Fibroblast of the aortic adventitia (primary cell): ENCODE measurements at places on chromosomes 1 and 21.

DNA sequence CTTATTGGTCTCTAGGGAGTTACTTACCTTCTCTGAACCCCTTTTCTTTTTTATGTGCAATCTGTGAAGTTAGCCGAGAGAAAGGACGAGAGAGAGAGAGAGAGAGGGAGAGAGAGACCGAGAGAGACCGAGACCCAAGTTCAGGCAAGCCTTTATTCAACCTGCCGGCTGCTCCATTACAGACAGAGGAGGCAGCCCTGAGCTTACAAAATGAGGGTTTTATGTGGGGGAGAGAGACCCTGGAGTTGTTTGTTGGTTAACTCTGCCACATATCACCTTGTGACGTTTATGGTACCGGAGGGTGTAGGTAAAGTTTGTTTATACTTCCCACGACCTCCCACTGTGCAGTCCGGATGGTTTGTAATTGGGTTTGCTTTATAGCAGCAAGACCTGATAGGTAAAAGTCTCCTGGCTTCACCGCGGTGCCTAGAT is 1.5 kb upstream of the MCOLN3 start:
- no peak for DNase-seq

DNA sequence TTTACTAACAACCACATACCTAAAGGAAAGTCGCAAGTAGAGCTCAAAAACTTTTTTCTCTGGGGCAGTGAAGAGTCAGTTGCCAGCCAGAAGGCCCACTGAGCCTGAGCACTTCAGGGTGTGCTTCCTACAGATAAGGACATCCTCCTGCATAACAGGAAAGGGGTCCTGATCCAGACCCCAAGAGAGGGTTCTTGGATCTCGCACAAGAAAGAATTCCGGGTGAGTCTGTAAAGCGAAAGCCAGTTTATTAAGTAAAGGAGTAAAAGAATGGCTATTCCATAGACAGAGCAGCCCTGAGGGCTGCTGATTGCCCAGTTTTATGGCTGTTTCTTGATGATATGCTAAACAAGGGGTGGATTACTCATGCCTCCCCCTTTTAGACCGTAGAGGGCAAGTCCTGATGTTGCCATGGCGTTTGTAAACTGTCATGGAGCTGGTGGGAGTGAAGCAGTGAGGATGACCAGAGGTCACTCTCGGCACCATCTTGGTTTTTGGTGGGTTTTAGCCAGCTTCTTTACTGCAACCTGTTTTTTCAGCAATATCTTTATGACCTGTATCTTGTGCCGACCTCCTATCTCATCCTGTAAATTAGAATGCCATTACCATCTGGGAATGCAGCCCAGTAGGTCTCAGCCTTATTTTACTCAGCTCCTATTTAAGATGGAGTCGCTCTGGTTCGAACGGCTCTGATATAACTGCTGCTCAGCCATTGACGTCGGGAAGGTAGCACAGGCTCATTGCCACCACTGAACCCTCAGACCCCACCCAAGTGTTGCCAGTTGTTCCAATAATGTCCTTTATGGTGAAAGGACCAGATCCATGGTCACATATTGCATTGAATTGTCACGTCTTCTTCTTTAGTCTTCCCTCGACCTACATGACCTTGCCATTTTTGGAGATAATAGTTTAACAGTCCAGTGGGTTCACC is 96.6 kb upstream of the ERRFI1 start:
- no peak for DNase-seq

- no peak for DNase-seq
Observed at GRCh38 chr1:182783068-182783467, 6.5 kb upstream of the NPL start.

DNA sequence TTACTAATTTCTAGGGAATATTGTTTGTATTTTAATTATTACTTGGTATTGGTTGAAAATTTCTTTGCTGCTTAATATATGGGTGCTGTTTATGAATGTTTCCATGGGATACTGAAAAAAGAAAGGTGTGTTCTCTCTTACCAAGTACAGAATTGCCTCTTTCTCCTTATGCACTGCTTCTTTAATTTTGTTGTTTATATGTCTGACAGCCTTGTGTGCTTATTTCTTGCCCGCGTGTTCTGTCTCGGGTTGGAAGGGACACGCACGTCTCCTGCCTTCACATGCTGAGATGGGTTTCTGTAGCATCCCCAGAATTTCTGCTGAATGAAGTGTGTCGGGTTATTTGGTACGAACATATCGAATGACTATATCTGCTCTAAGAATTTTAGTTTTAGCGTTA is 51.1 kb downstream of the AGPAT3 start:
- no peak for DNase-seq

- peak; percentile 85 for DNase-seq
Observed at GRCh38 chr1:37556712-37557196, at the start of gene DNALI1. TSS of gene DNALI1 (plus strand) at chr1:37556940. CDS start at chr1:37556995, 55 bp downstream.

- DNase-seq = no peak
Observed at GRCh38 chr1:183306317-183307042, 111.7 kb downstream of the NMNAT2 start.

- DNase-seq = no peak
Observed at GRCh38 chr1:185574139-185574875, 159.9 kb upstream of the HMCN1 start.

DNA sequence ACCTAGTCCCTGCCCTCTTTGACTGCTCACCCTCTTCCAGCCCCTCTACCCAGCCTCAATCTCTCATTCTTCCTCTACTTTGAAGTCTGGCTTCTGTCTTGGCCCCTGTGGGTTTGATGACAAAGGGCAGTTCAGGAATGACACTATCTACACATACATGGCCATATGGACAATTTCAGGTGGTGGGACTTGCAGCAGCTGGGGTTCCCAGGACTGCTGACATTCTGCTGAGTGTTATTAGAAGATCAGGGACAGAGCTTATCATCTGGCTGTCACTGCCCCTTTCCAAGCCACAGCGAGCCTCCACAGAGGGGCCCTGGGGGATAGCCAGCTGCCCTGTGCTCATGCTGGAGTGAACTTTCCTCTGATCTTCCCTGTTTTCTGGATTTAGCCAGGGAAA is 97.4 kb upstream of the IPO9 start:
- no peak for DNase-seq

DNA sequence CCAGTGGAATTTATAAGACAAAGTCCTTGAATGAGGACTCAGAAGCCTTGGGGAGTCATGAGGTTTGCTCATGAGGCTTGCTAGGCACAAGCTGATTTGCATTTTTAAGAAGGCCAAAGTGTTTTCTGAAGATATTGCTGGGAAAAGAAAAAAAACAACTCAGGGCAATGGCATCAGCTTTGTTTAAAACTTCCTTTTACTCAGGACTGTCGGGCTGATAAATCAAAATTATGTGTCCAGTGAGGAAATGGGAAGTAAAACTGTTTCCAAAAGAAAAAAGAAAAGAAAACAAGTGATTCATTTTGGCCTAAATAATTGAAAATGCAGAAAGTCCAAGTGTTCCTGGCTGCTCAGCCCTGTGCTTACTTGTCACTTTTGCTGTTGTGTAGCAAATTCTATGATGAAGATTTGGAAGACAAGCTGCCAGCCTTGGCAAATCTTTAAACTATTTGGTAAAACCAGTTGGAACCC is 282.4 kb downstream of the HLX start:
- DNase-seq = peak; percentile 46

GRCh38 chr21:33569991-33570390 is 18.5 kb downstream of the DONSON start:
- no peak for DNase-seq

DNA sequence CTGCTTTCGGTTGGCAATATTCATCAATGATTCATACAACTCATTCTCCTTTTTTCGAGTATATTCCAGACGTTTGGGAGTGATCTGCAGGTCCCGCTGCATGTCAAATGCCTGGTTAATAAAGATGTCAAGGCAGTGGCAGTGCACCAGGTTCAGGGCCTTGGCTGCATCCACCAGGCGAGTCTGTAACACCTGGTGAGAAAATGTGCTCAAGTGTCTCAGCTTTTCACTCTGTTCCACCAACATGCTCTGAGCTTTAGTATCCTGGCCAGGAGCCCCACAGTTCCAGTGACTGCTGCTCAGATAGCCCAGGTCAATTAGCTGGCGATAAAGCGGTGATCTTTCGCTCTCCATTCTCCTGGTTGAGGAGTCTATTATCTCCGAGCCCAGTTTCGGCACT is 42.3 kb downstream of the DSTYK start:
- no peak for DNase-seq

DNA sequence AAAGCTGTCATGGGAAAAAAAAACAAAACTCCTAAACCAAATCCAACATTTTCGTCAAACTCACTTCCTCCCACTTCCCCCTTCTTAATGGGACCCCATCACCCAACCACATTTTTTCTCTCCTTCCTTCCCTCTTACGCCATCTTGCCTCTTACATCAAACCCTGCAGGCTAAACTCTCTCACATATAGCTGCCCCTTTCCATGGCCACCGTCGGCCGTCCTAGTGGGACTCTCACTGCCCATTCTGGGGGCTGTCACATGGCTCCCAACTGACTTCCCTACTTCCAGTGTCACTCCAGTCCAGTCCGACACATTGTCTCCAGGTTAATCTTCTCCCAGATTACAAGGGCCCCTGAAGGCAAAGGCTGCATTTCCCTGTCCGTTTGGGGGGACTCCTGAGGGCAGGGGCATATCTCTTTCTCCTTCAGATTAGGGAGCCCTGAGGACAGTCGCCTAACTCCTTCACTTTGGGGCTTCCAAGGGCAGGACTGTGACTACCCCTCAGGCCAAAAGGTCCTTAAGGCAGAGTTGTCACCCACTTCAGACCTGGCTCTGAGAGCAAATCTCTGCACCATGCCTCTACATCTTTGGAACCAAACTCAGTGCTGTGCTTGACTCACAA is 658 bp downstream of the UBXN11 start:
- no peak for DNase-seq

- peak; percentile 86 for DNase-seq
Observed at GRCh38 chr1:161382214-161383019, 14.7 kb upstream of the CFAP126 start.

DNA sequence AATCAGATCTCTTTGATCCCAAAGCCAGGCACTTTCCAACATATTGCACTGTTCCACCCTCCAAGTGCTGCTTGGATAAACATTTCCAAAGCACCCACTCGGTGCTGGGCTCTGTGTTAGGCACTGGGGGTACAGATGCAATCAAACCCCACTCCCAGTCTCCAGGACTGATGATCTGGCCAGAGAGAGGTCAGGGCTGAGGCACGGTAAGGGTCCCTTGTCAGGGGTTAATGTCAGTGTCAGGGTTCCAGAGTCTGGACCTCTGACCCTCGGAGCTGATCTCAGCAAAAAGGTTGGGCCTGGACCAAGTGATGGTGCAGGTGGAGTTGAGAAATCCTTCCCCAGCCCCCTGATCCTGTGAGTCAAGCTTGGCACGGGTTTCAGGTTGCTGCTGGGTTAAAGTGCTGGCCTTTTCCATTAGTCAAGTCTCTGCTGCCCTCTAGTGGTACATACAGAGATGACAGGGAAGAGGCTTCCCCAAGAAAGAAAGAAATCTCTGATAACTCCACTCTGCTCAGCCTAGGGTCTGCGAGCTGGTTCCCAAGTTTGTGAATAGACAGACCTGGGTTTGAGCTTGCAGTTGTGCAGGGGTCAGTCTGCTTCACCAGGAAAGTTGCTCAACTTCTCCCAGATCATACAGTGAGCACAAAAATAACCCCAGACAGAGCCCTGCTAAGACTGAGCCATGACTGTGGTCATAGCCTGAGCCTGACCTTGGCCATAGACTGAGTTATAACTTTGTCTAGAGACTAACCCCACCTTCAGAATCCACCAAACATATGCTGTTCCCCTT is 74.6 kb downstream of the DMRTA2 start:
- peak; percentile 81 for DNase-seq

- peak; percentile 12 for DNase-seq
Observed at GRCh38 chr1:205066141-205066818, 18.0 kb downstream of the TMEM81 start.

GRCh38 chr1:25809929-25810328 is 9.8 kb upstream of the MTFR1L start:
- DNase-seq = no peak

GRCh38 chr21:27391990-27392389 is 425.1 kb upstream of the ADAMTS5 start:
- no peak for DNase-seq

- DNase-seq = no peak
Observed at GRCh38 chr1:1846386-1846918, 44.4 kb downstream of the GNB1 start.

DNA sequence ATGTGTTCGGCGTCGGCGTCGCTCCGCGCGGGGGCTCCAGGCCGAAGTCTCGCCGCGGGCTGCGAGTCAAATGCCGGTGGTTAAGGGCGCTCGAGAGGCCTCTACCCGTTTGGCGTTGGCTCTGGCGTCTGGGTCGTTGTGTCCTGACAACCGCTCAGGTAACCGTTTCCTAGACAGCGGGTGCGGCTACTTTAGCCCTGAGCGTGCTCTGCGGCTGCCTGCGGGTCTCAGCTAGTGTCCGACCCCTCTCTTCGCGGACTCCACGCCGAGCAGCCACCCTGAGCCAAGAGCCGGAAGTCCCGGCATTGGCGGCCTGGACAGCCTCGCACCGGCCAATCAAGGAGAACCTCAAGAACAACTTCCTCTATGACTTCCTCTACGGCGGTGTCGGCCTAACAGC is 173.4 kb downstream of the SETD4 start:
- DNase-seq = no peak

DNA sequence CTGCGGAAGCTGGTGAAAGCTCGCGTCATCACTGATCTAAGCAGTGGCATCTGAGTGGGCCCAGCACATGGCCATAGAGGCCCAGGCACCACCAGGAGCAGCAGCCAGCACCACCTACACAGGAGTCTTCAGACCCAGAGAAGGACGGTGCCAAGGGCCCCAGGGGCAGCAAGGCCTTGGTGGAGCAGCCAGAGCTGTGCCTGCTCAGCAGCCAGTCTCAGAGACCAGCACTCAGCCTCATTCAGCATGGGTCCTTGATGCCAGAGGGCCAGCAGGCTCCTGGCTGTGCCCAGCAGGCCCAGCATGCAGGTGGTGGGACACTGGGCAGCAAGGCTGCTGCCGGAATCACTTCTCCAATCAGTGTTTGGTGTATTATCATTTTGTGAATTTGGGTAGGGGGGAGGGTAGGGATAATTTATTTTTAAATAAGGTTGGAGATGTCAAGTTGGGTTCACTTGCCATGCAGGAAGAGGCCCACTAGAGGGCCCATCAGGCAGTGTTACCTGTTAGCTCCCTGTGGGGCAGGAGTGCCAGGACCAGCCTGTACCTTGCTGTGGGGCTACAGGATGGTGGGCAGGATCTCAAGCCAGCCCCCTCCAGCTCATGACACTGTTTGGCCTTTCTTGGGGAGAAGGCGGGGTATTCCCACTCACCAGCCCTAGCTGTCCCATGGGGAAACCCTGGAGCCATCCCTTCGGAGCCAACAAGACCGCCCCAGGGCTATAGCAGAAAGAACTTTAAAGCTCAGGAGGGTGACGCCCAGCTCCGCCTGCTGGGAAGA is 3.2 kb upstream of the ARTN start:
- no peak for DNase-seq

DNA sequence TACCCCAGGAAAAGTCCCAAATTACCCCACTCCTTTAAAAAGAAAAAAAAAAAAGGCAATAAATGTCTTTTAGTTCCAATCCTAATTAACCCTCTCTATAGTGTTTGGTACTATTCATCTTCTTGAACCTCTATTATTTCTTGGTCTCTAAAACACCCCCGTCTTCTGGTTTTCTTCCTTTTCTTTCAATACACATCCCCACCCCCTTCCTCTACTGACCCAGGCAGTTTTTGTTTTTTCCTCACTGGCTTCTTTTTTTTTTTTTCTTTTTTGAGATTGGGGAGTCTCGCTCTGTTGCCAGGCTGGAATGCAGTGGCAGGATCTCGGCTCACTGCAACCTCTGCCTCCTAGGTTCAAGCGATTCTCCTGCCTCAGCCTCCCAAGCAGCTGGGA is 26.1 kb downstream of the EGLN1 start:
- DNase-seq = no peak

- DNase-seq = peak; percentile 69
Observed at GRCh38 chr1:154427173-154428139, 22.3 kb downstream of the IL6R start.

GRCh38 chr21:44463724-44464123 is 8.4 kb downstream of the LRRC3 start:
- no peak for DNase-seq
